ENCODE measurements at places on chromosomes 2 and 18. TPM values are rescaled to one million over a fixed set of nuclear protein-coding genes. Genes with fewer than 3 reads are reported as not detected.

SRD5A2 gene
- not detected for total RNA-seq

KCNK3 gene
- total RNA-seq: not detected

- no peak for DNase-seq
Observed at GRCh38 chr2:174597009-174597344, 627 bp downstream of the WIPF1 start.

DCC gene
- not detected for total RNA-seq

DNA sequence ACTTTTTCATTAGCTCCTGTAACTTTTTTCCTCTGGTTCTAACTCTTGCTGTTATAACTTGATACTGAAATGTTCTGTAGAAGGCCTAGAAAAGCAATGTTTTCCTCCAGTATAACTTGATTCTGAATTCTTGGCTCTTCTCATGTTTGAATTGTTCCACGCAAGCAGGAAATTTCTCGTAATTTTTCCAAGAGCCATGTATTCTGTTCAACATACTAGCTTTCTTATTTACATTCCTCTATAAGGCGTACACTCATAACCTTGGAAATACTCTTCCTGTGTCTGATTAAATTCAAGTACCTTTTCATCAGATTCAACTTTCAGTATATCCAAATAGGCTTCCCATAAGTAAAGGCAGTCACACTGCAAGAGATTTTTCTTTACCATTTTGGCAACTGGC, 109.1 kb downstream of the SMAD2 start:
- DNase-seq: no peak

DNA sequence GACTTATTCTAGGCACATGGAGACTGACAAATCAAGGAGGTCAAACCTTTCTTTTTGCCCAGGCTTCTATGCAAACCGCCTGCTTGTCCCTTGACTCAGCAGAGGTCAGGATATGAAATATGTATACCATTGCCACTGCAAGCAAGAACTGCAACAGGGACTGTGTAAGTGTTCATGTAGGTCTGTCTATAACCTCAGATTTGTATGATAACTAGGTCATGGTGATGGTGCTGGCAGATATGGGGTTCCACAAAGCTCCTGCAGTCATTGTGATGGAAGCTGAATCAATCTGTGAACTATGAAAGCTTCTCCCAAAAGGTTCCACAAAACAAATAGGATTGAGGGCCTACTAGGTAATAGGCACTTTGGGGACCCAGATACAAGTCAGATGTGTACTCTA, 316.3 kb downstream of the CLIP4 start:
- DNase-seq: no peak

DNA sequence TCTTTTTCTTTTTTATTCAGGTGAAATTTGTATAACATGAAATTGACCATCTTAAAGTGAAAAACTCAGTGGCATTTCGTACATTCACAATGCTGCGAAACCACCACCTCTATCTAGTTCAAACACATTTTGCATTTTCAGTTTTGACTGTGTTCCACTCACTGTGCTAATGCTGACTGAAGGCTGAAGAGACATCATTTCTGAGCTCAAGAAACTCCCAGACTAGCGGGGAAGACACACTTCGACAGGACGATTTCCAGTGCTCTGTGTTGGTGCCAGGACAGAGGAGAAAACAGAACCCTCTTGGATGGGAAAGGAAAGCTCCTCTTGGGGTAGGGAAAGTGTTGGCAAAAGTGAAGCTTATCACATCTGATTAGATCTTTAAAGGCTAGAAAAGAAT, 44.2 kb upstream of the CBLN2 start:
- DNase-seq: no peak

SPP2 gene
- not detected for total RNA-seq

DNA sequence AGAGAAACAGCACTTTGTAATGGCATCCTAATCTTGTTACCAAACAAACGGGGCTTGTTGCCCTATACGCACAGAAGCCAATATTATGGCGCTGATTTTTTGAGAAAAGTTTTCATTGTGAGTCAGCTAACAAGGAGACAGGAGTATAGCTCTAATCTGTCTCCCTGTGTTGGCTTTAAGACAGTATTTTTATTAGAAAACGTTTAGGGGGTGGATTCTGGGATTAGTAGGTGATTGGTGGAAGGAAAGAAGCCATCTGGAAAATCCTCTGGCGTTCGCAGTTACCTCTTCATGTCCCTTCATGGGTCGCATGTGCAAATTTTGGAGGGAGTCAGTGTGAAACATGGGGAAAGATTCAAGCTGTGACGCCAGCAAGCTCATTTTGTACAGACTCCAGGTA, 698 bp upstream of the TMEM237 start:
- no peak for DNase-seq

- DNase-seq: no peak
Observed at GRCh38 chr2:201880579-201880978, 74.2 kb downstream of the CDK15 start.

TXNDC2 gene
- 0.33 TPM for total RNA-seq
